Progenitor cell of endocrine pancreas (in vitro differentiated cells): ENCODE measurements at places on chromosomes 1 and 21.

GRCh38 chr1:207363871-207364270 lies 42.4 kb downstream of the CD55 start:
- DNase-seq: no peak

DNA sequence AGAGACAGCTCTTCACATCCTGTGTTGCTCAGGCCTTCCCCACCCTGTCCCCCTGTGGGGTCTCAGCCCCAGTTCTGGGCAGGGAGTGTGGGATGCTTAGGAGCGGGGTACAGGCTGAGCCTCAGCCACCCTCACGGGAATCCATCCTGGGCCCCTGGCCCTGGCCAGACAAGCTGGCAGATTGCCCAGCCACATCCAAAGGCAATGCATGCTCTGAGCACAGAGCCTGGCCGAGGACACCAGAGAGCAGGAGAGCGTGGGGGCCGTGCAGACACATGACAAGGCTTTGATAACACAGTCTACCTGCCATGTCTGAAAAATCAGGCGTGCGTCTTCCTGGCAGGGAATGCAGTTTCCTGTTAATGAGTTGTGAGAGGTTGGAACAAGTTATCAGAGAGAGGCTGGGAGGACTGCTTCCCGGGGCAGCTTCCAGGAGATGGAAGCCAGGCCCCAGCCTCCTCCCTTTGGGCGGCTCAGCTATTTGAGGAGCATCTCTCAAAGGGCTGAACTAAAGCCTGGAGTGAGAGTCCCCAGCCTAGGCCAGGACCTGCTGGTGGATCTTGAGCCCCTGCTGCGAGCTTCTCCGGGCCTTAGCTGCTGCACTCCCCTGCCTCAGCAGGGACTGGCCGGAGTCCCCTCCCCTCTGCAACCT lies 72.2 kb upstream of the SELENON start:
- no peak for DNase-seq

- DNase-seq: no peak
These were observed 82.0 kb upstream of the MROH9 start for GRCh38 chr1:170853302-170853701.

GRCh38 chr1:246083416-246083815 lies 423.7 kb downstream of the SMYD3 start:
- DNase-seq: no peak

DNA sequence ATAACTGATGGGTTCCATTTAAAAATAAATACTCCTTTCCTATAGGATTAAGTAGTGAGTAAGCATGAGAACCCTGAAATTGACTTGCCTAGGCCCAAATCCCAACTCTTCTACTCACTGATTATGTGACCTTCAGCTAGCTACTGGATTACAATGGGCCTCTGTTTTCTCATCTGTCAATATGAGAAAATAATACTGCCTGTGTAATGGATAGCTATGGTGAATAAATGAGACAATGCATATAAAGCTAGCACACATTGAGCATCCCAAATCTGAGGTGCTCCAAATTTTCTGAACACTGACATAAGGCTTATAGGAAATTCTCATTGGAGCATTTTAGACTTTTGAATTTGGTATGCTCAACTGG lies 5.3 kb upstream of the LRRC8C start:
- DNase-seq: no peak

- DNase-seq: no peak
These were observed 289.1 kb downstream of the TGFB2 start for GRCh38 chr1:218634212-218634611.

DNA sequence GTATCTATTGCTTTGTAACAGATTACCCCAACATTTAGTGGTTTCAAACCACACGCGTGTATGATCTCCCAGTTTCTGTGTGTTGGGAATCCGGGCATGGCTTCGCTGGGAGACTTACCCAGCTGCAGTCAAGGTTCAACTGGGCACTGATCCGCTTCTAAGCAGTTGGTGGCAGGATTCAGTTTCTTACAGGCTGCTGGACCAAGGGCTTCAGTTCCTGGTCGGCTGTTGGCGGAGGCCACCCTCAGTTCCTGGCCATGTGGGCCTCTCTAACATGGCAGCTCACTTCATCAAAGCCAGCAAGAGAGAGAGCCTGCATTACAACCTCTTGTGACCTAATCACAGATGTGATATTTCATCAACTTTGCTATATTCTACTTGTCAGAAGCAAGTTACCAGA lies 53.8 kb upstream of the NEK2 start:
- no peak for DNase-seq

DNA sequence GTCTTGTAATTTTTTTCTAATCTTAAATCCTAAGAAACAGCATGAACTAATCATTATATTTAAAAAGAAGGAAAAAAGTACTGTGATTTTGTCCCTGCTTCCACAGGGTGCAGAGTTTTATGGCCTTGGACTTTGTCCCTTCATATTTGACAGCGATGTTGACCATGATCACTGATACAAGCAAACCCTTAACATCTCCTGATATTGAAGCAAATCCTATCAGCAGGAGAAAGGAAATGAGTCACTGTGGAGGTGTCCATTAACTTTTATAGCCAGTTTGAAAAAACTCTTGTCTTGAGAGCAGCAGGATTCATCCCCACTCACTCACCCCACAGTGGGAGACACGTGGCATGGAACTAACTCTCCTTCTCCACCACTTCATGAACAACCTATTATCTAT lies 5.1 kb upstream of the REG4 start:
- DNase-seq: no peak

DNA sequence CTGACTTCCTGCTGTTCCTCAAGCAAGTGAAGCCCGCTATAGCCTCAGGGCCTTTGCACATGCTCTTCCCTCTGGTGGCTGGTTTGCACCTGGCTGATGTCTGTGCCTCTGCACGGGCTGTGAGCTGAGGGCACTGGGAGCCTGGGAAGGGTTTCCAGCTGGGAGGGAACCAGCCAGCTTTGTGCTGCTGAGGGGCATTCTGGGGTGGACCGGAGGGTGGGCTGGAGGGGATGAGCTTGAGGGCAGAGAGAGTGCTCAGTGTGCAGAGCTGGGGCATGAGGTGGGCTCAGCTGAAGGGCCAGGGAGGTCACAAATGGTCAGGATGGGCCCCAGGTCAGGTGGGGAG lies 305.7 kb downstream of the MATN1 start:
- DNase-seq: no peak

GRCh38 chr1:57340334-57341070 lies 83.4 kb downstream of the DAB1 start:
- DNase-seq: no peak

- DNase-seq: no peak
These were observed 56.7 kb downstream of the PTPN14 start for GRCh38 chr1:214494706-214495105.

DNA sequence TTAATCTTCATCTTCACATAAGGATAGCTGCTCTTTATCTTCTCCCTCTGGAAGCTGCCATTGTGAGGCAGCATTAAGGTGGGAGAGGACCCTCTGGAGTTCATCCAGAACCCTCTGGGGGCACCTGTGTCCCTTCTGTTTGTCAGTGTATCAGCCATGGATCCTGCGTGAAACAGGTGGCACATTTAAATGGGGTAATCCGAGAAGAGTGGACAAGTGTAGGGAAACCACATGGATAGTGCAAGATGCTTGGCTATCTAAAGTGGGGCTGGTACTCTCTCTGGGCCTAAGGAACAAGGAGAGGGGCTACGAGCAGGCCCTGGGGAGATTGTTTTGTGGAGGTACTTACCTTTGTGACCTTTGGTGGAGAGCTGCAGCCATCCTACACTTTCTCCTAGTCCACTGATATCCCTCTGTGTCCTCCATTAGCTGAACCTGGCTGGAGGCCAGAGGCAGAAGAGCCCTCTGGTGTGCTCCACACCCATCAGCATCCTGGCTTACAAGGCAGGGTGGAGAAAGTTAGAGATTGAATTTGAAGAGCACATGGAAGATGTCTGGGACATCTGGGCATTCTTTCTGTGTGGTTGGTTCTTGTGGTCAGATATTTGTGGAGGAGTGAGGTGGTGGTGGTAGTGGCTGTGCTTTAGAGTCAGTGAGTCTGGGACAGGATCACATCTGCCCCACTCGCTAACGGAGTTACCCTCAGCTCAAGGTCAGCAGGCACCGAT lies 117.7 kb downstream of the FGGY start:
- no peak for DNase-seq

DNA sequence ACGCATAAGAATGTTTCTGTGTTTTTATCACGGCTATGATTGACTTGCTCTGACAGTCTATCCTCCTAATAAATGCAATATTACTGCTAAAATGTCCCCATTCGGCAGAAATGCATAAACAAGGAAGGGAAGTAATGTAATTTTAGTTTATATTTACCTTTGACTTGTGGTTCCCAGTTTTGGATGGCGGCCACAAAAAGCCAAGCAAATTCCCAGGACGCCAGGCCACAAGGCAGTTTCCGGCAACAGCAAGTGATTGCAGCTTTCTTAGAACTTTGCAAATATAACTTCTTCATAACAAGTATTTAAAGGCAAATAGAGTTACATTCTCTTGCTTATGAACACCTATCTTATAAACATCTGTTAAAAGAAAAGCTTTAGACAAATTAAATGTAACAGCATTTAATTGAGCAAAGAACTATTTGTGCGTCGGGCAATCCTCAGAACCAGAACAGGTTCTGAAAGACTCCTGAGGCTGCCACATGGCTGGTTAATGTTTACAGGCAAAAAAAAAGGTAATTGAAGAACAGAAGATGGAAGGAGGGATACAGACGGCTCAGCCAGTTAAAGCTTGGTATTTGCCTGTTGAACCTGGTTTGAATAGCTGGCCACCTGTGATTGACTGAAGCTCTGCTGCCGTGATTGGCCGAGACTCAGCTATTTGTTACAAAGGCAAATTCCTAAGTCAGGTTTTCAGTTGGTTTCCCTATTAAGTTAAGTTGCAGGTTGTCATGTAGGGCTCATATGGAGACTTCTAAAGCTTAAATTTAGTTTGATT lies 80.8 kb downstream of the C21orf91 start:
- no peak for DNase-seq

- DNase-seq: no peak
These were observed 54.4 kb downstream of the SNRPE start for GRCh38 chr1:203915811-203916210.

GRCh38 chr1:247216261-247216660 lies 39.6 kb upstream of the VN1R5 start:
- no peak for DNase-seq

DNA sequence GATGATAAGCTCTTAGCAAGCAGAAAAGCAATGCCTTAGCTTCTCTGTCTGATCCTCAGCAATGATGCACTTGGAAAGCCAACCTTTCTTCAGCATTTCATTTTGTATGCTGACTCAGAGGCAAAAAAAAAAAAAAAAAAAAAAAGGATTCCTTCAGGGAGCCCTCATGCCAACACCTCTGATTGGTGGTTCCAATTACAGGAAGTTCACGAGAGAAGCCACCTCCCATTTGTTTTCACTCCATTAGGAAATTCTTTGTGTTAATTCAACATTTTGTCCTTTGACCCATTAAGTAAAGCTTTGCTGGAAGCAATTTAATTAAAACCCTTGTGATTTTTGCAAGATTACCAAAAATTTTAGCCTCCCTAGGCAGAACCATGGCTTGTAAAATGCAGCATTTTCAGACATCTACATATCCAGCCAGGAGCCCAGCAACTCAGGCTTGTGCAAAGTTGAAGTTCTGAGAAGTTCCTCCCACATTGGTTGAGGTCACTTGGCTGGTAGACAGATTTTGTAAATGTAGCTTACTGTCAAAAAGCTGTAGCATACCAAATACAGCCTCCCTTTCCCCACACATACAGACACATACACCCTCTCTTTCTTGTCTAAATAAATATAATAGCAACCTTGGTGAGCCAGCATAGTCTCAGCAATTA lies 27.1 kb upstream of the VTCN1 start:
- no peak for DNase-seq

- no peak for DNase-seq
These were observed 2.7 kb downstream of the DHRS3 start for GRCh38 chr1:12615159-12615864.

DNA sequence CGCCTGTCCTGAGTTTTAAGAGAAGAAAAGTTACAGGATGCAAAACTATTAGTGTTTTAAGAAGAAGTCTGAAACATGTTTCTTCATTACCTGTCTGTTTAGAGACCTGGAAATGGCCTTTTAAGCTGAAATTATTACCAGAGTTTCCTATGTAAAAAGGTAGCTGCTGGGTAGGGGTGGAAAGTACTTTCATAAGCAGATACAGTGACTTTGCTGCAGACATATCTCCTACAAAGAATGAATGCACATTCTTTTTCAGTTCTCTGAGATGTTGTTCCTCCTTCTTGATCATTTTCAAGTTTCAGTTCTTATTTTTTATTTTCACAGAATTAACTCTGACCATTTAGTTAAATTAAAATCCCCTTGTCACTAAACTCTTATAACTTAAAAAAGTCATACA lies 1329.6 kb downstream of the KCNT2 start:
- DNase-seq: no peak

DNA sequence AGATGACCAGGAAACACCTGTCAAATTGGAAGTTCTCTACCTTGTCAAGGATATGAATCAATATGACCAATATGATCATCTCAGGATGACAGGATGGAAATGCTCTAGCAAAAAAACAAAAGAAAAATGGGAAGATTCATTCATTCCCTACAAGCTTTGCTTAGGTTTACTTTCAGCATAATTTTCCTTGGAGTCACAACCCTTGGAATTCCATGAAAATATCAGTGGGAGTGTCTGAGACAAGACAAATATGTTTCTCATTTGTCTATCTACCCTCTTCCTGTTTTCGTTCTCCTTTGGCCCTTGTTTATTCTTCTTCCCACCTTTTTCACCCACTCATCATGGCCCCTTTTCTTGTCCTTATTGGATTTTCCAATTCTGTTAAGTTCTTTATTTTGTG lies 50.6 kb downstream of the COLGALT2 start:
- DNase-seq: no peak
